Activated CD4-positive, alpha-beta memory T cell treated with anti-CD3 and anti-CD28 coated beads for 36 hours (primary cell): ENCODE measurements at places on chromosomes 12 and 14. TPM values are rescaled to one million over a fixed set of nuclear protein-coding genes. Genes with fewer than 3 reads are reported as not detected.
A peak's percentile ranks its signal among the peaks of the same experiment; 100 is the strongest.

DNA sequence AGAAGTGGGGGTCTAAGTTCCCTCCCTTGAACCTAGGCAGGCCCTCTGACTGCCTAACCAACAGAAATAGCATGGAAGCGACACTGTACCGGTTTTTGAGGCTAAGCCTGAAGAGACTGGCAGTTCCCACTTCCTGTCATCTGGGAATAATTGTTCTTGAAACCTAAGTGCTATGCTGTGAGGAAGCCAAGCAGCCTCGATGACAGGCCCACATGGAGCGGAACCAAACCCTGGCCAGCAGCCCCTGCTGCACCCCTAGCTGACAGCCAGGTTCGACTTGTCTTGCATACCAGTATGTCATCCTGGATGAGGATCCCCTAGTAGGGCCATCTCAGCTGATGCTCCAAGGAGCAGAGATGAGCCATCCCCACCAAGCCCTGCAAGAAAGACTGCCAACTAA, 6.4 kb upstream of the GPR68 start:
- H3K27me3 ChIP-seq = no peaks in the 10 kb centered on the region
- H3K36me3 ChIP-seq = peaks cover 18% of the 10 kb centered on the region
- peaks cover 79% of the 10 kb centered on the region for H3K4me1 ChIP-seq
- no peak overlapping the region for H3K4me3 ChIP-seq
- peak overlapping the region; percentile 92 for H3K27ac ChIP-seq

- no peaks in the 10 kb centered on the region for H3K36me3 ChIP-seq
- no peaks in the 10 kb centered on the region for H3K27me3 ChIP-seq
- DNase-seq = no peak
- H3K4me1 ChIP-seq = no peaks in the 10 kb centered on the region
Observed at GRCh38 chr12:43281563-43281962, 270.4 kb downstream of the ADAMTS20 start.

The SLC6A13 gene
- not detected for total RNA-seq

The LUM gene
- total RNA-seq = not detected
